Activated T-helper 9 cell treated with anti-CD3 and anti-CD28 coated beads, Interleukin-2, amount 50 U/mL, for 16 hours (primary cell): ENCODE measurements at places on chromosomes 16 and 17.
A peak's percentile ranks its signal among the peaks of the same experiment; 100 is the strongest.

DNA sequence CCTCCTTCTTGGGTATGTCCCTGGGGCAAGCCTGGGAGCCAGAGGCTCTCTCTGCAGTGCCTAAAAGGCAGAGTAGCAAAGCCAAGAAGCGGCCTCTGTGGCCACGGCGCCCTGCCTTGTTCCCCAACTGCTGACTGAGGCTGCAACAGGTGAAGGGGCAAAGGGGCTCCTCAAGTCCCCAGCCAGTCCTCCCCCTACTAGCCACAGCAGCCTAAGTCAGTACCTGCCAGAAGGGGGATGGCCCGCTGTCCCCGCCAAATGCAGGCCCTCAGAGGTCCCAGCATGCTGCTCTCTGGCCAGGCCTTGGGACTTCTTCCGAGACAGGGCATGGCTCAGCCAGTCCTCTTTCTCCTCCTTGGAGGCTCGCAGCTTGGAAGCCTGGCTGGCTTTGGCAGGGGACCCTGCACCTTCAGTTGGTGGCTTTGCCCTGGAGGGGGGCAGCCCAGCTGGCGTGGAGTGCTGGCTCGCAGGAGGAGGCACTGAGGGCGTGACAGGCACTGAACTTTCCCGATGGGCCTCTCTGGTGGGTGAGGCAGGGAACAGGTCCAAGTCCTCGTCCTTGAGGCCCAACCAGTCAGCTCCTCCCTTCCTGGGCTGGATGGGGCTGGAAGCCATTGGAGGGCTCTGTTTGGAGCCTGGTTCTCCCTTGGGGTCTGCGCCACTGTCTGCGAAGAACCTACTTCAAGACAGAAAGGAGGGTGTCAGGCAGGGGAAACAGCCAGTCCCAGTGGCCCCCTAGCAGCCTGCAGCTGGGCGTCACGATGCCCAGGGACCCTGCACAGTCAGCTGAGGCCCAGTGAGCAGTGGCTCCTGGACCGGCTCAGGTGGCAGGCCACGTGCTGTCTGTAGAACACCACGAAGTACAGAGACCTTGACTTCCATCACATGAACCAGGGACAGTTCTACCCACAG, 17.6 kb downstream of the FBF1 start:
- DNase-seq, result no peak

DNA sequence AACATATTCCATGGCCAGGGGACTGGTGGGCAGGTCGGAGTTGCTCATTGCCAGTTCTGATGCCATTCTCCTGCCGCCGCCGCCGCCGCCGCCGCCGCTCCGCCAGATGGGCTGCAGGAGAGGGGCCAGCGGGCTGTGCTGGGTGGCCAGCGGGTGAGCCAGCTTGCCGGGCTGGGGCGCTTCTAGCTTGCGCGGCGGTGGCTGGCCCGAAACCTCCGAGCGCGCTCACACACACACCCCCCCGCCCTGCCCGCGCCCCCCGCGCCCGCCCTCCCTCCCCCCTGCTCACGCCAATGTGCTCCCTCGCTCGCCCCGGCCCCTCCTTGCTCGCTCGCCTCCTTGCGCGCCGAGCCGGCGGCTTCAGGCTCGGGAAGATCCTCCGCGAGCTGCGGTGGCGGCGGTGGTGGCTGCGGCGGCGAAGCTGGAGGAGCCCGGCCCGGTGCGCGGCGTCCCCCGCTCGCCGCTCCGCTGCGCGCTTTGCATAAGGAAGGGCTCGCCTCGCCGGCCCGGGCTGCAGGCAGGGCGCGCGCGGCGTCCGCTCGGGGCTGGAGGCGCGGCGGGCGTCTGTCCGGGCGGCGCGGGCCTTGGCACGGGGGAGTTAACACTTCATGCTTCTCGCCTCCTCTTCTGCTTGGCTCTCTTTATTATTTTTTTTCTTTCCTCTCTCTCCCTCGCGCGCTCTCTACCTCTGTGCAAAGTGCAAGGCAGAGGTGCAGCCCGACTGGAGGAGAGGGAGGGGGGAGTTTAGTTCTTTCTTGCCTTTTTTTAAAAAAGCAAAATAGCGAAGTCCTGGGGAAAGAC, 500 bp downstream of the MAF start:
- DNase-seq, result peak; percentile 38

DNA sequence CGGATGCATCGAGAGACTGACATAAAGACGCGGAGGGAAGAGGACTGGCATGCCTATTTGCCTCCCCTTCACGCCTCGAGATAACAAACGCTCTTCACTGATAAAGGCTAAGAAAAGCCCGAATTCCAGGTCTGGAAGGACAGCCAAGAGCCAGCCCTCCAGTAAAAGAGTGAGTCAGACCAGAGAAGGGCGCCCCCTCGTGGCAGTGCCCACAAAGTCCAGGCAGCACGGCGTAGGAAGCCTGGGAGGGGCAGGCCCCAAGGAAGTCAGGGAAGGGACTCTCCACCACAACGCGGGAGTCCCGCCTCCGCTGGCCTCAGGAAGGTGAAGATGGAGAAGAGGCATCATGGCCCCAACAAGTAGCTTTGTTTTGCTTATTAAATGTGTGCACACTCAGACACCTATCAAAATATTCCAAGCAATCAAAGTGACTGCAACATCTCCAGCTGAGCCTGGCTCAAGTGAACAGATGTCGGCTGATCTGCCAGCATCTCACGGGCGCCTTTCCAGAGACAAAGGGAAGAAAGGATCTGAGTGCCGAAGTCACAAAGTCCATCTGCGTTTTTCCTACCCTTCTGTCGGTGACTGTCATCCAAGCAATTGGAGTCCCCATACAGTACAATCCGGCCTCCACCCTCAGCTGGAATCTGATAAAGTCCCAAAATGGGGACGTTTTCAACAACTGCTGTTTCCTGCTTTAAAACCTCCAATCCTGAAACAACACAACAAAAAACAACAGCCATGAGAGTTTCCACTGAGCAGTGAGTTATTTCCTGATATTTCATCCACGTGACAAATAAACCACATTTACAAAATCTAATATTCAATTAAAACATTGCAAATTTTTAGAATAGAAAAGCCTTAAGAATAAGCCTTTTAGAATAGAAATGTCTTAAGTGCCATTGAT, 20.4 kb upstream of the SLC38A8 start:
- DNase-seq, result peak; percentile 43

DNA sequence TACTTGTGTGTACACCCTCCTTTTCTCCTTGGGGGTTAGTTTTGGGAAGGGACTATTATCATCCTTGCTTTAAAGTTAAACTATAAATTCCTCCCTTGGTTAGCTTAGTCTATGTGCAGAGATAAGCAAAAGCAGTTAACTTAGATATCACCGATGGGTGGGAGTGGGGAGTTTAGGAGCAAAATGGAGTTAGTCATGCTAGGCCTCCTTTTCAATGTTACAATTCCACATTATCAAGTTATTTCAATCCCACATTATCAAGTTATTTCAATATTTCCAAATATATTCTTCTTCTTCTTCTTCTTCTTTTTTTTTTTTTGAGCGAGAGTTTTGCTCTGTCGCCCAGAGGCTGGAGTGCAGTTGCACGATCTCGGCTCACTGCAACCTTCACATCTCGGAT, 1.7 kb upstream of the BCAS3 start:
- DNase-seq, result no peak

DNA sequence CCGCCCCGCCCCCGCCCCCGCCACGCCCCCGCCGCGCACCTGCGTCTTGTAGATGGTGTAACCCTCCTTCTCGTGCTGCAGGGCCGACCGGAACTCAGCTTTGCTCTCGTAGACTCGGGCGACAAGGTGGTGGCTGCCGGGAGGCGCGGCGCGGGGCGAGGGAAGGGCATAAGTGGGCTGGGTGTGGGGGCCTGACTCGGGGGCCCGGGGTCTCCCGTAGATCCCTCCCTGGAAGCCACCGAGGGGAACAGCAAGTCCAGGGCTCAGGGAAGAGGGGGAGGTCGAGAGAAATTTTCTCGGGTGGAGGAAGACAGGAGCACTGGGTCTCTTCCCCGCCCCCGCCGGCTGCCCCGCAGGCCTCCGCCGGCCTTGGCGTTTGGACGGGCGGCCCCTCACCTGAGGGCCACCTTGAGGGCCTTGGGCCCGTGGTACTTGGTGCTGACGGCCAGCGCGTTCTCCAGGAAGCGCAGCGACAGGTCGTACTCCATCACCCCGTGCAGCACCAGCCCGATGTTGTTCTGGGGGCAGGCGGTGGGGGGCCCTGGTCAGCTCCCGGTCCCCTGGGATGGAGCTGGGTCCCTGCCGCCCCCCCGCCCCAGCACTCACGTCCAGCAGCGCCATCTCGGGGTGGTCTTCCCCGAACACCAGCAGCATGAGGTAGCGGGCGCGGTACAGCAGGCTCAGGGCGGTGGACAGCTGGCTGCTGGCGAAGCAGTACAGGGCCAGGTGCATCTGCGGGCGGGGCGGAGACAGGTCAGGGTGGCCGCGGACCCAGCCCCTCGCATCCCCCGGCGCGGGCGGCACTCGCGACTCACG, 19.4 kb downstream of the CLUH start:
- no peak for DNase-seq
